ENCODE measurements at places on chromosomes 16 and 17.

- no peak for DNase-seq
Observed at GRCh38 chr17:34302636-34303035, 16.6 kb upstream of the CCL8 start.

DNA sequence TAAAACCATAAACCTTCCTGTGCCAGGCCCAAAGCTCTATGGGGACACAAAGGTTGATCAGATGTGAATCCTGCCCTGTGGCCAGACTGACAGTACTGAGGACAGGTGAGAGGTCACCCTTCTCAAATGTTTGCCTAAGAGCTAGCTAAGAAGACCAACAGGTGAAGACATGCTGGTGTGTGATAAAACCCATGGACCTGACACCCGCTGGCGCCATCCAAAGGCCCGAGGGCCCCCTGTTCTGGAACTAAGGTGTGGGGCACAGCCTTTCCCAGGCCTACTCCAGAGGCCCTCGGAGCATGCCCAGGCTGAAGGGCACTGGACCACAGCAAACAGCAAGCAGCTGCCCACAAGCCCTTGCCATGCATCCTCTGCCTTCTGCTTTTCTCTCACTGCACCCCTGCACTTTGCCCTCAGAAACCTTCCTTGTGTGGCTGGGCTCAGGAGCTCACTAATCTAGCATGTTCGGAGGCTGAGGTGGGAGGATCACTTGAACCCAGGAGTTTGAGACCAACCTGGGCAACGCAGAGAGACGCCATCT lies 5.2 kb upstream of the CDK3 start:
- peak; percentile 32 for DNase-seq

DNA sequence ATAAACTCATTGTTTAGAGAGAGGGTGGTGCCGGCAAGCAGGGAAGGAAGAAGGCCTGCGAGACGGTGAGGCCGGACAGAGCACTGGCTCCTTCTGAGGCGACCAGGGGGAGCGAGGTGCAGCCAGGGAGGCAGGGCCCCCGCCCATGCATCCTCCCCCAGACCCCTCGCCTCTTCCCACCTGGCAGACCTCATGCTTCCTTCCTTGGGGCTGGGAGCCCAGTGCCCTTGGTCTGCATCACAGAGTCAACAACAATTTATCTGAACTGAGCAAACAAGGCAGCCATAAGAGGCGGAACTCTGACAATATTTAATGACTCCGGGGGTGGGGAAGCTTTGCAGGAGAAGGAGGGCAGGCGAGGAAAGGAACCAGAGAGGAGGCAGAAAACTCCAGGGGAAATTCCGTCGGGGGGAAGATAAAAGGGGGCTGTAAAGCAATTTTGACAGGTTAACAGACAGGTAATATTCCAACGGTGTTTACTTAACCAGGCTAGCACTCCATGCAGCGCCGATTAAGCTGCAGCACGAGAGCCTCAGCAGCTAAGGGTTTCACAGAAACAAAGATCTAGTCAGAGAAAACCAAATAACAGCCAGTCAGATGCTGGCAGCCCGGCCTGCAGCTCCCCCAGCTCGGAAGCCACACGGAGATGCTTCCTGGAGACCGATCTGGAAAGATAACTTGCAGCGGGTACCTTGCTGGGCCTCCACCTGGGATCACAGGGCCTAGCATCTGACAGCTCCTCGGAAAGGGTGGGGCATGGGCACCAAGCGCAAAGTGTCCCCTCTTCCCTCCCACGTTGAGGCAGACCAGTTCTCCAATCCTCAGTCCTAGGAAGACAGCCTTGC lies 398.2 kb downstream of the SOX9 start:
- peak; percentile 71 for DNase-seq

GRCh38 chr16:58120234-58120633 lies 8.9 kb downstream of the CFAP20 start:
- DNase-seq, result no peak

- no peak for DNase-seq
Observed at GRCh38 chr16:75392906-75393305, 40.4 kb downstream of the CFDP1 start.

DNA sequence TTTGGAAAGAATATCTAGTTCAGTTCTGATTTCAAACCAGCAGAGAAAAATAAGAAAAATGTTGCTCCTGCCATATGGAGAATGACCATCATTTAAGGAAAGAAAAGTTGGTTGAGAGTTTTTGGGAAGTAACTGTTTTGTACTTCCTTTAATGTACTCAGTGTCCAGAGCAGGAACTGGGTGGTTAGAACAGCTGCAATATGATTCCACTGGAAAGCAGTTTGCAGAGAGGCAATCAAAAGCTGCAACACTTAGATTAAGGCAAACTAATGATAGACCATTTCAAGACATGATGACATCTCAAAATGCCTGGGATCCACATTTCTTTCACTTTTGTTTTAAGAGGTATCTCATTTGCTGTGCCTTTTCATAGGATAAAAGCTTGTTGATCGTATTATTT lies 313.3 kb upstream of the HSBP1 start:
- no peak for DNase-seq

DNA sequence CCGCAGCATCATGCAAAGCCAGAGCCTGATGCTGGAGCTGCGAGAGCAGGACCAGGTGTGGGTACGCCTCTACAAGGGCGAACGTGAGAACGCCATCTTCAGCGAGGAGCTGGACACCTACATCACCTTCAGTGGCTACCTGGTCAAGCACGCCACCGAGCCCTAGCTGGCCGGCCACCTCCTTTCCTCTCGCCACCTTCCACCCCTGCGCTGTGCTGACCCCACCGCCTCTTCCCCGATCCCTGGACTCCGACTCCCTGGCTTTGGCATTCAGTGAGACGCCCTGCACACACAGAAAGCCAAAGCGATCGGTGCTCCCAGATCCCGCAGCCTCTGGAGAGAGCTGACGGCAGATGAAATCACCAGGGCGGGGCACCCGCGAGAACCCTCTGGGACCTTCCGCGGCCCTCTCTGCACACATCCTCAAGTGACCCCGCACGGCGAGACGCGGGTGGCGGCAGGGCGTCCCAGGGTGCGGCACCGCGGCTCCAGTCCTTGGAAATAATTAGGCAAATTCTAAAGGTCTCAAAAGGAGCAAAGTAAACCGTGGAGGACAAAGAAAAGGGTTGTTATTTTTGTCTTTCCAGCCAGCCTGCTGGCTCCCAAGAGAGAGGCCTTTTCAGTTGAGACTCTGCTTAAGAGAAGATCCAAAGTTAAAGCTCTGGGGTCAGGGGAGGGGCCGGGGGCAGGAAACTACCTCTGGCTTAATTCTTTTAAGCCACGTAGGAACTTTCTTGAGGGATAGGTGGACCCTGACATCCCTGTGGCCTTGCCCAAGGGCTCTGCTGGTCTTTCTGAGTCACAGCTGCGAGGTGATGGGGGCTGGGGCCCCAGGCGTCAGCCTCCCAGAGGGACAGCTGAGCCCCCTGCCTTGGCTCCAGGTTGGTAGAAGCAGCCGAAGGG lies 24.2 kb downstream of the C1QTNF1 start:
- no peak for DNase-seq

- peak; percentile 88 for DNase-seq
Observed at GRCh38 chr17:80575057-80575875, 30.6 kb downstream of the RPTOR start.

DNA sequence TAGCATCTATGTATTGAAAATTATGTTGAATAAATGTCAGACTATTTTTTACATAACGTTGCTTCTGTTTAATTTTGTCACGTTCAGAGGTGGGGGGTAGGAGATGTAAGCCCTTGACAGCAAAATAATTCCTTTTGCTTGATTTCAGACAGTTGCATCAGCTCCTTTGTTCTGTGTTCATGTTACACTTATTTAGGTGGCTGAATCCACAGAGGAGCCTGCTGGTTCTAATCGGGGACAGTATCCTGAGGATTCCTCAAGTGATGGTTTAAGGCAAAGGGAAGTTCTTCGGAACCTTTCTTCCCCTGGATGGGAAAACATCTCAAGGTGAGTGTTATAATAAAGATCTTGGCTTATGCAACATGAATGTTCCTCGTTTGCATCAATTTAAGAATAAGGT lies 4.5 kb downstream of the HERPUD1 start:
- no peak for DNase-seq

DNA sequence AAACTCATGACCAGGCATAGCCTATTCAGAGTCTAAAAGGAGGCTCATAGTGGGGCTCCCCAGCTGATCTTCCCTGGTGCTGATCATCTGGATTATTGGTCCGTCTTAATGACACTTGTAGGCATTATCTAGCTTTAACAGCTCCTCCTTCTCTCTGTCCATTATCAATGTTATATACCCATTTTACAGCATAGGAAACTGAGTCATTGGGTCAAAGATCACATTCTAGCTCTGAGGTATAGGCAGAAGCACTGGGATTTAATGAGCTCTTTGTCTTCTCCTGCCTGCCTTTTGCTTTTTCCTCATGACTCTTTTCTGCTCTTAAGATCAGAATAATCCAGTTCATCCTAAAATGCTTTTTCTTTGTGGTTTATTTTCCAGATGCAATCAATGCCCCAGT lies 756 bp downstream of the CCL2 start:
- no peak for DNase-seq

DNA sequence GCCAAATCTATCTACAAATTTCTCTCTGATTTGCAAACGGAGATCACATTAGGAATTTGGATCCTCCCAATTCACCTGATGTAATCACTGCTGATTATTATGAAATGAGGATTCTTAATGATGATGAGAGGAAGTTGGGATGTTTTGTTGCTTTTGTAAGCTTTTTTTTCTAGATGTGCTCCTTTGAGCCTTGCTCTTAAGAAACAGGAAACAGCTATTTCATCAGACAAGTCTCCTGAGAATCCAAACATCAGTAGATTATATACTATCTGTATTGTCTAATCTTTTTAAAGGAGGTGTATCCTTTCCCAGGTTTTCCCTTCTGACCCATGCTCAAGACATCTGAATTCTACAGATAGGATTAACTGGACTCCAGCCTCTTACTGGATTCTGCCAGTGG lies 73.3 kb downstream of the KIF2B start:
- no peak for DNase-seq

DNA sequence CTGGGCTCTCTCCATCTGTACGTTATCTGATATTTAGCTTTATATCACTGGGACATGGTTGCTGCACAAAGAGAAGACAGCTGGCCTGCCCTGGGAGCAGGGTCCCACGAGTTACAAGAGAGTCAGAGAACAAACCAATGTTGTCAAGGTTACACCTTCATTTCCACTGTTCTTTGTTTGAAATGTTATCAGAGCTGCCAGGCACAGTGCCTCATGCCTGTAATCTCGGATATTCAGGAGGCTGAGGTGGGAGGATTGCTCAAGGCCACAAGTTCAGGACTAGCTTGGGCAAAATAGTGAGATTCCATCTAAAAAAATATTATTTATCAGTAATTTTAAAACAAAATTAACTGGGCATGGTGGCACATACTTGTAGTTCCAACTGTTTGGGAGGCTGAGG lies 34.6 kb downstream of the ATP6V0A1 start:
- DNase-seq, result no peak

DNA sequence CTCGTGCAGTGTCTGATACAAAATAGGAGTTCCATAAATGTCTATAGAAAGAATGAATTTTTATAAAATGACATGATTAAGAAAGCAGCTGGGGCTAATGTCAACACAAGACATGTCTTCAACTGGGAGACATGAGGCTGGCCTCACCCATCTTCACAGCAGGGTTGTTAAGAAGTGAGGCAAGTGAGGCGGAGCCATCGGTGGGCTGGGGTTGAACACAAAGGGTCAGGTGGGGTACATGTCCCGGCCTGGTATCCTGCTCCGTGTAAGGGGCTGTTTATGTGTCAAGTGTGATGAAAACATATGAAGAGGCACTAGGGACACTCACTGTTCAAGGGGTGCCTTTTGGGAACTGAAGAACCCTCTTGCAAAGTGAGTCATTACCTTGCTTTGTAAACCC lies 22.1 kb downstream of the CDK5R1 start:
- DNase-seq, result no peak

DNA sequence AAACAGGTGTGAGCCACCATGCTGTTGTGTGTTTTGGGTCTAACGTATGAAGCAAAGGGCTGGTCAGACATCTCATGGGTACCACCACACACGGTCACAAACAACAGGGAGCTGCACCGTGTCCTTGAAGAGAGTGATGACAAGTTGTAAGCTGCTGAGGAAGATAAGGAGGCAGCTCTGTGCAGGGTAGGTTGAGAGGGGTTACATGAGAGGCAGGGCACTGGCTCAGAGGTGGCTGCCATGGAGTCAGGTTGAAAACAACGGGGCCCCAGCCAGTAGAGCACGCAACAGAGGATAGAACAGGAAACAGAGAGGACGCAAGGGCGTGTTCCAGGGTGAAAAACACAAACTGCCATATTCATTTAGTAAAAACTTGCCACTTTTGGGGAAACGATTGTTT lies 52.2 kb downstream of the TRARG1 start:
- DNase-seq, result no peak

DNA sequence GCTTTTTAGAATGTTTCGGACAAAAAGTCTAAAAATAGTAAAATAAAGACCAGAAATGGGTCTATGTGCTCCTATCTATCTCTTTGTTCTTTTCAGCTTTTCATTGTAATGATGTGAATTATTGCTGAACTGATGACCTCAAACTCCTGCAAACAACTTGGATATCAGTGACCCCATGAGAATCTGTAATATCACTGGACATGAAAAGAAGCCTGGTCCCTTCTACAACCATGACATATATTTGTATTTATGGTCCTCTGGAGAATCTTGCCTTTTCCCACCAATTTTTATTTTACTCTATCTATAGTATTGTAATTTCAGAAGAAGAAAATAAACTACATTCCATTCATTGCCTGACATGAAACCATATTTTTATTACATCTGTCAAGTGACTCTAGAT lies 740.7 kb upstream of the CA10 start:
- no peak for DNase-seq

DNA sequence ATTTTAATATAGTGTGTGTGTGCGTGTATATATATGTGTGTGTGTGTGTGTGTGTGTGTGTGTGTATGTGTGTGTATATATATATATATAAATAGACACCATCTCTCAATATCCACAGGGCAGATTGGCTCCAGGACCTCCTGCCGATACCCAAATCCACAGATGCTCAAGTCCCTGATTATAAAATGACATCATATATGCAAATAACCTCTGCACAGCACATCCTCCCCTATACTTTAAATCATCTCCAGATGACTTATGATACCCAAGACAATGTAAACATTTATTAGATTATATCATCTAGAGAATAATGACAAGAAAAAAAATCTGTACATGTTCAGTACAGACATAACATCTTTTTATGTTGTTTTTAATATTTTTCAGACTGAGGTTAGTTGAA lies 7.8 kb downstream of the DUSP3 start:
- DNase-seq, result no peak

DNA sequence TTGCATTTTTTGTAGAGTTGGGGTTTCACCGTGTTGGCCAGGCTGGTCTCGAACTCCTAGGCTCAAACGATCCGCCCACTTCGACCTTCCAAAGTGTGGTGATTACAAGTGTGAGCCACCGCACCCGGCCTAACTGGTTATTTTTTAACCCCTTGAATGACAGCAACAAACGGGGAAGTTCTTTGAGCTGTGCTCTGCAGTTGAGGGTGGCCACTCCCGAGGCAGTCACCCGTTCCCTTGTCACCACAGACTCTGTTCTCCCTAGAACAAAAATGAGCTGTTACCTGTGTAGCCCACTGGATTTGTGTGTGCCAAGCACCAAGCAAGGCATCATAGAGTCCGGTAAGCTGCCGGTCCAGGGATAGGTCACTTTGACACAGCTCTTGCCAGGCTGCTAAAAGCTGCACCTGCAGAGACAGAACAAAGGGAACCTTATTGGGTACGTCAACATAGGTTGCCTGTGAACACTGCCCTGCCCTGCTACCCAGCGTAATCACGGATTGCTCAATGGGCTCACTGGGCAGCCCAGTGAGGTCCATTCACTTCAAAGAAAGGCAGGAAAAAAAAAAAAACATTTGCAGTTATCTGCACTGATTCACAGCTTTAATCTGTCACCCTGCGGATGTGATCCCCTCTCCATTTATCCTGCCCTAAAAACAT lies 19.6 kb downstream of the COG7 start:
- DNase-seq, result no peak

- DNase-seq, result no peak
Observed at GRCh38 chr17:62150471-62150870, 85.4 kb upstream of the MED13 start.

All from kidney (tissue), 22 donors.